ENCODE measurements at places on chromosomes 7 and 10. TPM values are rescaled to one million over a fixed set of nuclear protein-coding genes. Genes with fewer than 3 reads are reported as not detected.

GRCh38 chr7:7002418-7003062 is 176.5 kb upstream of the CCZ1B start:
- DNase-seq = no peak
- no peaks in the 10 kb centered on the region for H3K27me3 ChIP-seq
- H3K27ac ChIP-seq = no peak overlapping the region
- H3K4me3 ChIP-seq = no peak overlapping the region

GRCh38 chr10:6924166-6924565 is 344.1 kb upstream of the PRKCQ start:
- no peaks in the 10 kb centered on the region for H3K36me3 ChIP-seq
- peaks cover 10% of the 10 kb centered on the region for H3K4me1 ChIP-seq
- DNase-seq = no peak
- peaks cover 6% of the 10 kb centered on the region for H3K27me3 ChIP-seq
- H3K4me3 ChIP-seq = no peak overlapping the region

IDI1 gene
- total RNA-seq = 22.4 TPM

RELN gene
- total RNA-seq = 9.2 TPM

- H3K27ac ChIP-seq = no peak overlapping the region
- peaks cover 3% of the 10 kb centered on the region for H3K4me1 ChIP-seq
- H3K36me3 ChIP-seq = no peaks in the 10 kb centered on the region
Observed at GRCh38 chr10:132849546-132850031, 63.6 kb upstream of the NKX6-2 start.

FKBP6 gene
- total RNA-seq = not detected

TMEM176B gene
- total RNA-seq = 52.3 TPM

GRCh38 chr10:99731306-99732032 is 458 bp downstream of the COX15 start:
- DNase-seq = no peak
- H3K36me3 ChIP-seq = no peaks in the 10 kb centered on the region
- peaks cover 21% of the 10 kb centered on the region for H3K4me1 ChIP-seq
- H3K4me3 ChIP-seq = peak overlapping the region; percentile 74
- peak overlapping the region; percentile 94 for H3K27ac ChIP-seq

CCL24 gene
- total RNA-seq = not detected

DNA sequence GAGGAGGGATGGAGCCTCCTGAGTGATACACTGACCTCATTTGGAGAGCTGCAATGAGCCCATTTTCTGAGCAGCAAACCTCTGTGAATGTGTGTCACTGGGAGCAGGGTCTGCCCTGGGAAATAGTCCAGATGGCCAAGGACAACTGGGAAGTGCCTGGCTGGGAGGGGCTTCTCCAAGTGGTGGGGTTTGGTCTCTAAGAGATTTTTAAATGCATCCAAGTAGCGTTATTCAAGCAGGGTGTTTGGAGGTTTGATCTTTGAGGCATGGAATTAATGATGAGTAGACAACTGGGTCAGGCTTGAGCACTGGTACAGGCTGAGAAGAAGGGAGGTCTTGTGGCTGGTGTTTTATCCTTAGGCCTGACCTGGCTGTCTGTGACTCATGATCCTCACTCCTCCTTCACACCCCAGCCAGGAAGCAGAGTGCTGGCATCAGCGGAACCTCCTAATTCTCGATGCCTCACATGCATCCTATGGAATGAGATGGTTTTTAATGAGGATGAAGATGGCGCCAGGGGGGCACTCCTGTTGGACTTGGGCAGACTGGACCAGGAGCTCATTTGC is 3.3 kb downstream of the GOLGA7B start:
- peaks cover 14% of the 10 kb centered on the region for H3K4me1 ChIP-seq
- no peak overlapping the region for H3K4me3 ChIP-seq
- no peak for DNase-seq
- H3K36me3 ChIP-seq = no peaks in the 10 kb centered on the region
- peaks cover 76% of the 10 kb centered on the region for H3K27me3 ChIP-seq
- H3K27ac ChIP-seq = no peak overlapping the region

DNA sequence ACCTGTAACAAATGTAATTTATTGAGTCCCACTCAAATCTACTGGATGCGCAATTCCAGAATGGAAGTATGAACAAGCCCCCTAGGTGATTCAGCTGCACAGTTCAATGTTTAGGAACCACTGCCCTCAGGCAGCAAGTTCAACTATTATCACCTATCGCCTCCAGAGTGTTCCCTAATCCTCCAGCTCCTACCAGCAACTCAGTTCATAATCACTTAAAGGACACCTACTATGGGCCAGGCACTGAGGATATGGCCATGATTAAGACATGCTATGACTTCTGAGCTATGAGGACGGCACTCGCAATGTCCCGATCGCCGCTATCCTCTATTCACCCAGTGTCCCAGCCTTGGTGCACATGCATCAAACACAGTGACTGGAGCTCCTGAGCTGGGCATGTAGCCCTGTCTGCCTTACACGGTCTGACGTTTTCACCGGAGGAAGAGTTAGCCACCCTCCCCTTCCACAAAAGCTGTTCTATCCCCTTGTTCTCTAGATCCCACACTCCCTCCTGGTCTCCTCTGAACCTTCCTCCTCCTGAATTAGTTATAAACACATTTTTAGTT is 22.3 kb downstream of the RHEB start:
- H3K27me3 ChIP-seq = no peaks in the 10 kb centered on the region
- no peaks in the 10 kb centered on the region for H3K36me3 ChIP-seq
- H3K27ac ChIP-seq = peak overlapping the region; percentile 3
- DNase-seq = no peak

GRCh38 chr10:77220150-77220549 is 417.5 kb downstream of the KCNMA1 start:
- peaks cover 27% of the 10 kb centered on the region for H3K4me1 ChIP-seq
- DNase-seq = no peak
- no peaks in the 10 kb centered on the region for H3K36me3 ChIP-seq

DNA sequence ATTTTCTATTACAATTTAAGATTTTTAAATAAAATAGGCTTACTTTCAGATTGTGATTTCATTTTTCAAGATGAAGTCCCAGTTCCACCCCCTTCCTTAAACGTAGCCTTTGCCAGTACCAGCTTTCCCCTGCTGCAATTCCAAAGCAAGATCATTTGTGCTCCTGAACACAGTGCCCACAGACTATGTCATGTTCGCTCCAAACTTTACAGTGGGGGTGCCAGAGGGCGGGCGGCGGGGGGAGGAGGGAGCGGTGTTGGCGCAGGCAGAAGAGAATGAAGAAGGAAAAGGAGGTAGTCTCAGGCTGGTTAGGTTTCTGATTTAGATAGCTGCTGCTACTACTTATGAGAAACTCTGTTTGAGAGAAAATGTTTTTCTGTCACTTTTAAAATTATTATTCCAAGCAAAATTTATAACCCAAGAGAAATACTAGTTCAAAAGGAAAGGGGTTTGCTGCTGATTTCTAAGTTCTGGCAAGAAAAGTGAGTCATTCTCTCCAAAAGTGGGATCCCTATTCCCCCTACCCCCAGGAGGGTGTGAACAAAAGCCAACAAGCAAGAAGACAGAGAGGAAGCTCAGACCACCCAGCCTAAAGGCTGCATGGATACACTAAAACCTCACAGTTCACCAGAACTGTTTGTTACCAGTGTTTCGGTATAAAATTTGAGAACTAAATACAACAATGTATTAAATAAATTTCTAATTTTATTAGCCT is 109.6 kb downstream of the SRPK2 start:
- no peak overlapping the region for H3K27ac ChIP-seq
- H3K36me3 ChIP-seq = no peaks in the 10 kb centered on the region
- no peaks in the 10 kb centered on the region for H3K27me3 ChIP-seq
- H3K4me1 ChIP-seq = no peaks in the 10 kb centered on the region
- H3K4me3 ChIP-seq = no peak overlapping the region

DNA sequence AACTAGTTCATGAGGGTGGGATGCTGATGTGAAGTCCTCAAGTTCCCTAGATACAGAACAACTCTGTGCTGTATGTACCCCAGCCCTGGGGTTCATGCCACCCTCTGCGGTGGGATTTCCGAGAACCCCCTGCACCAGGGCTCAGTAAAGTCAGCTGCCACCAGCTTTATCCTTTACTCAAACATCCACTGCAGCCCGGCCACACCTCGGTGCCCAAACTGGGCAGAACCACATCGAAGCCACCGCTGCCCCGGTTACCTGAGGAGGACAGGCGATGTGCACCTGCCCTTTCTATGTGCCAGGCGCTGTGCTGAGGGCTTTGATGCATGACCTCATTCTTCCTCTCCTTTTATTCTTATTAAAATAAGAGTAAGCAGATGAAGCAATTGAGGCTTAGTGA is 9.9 kb upstream of the CALML5 start:
- peaks cover 14% of the 10 kb centered on the region for H3K4me1 ChIP-seq
- no peak overlapping the region for H3K27ac ChIP-seq
- H3K27me3 ChIP-seq = no peaks in the 10 kb centered on the region
- DNase-seq = no peak
- H3K4me3 ChIP-seq = no peak overlapping the region

ADAMTS14 gene
- total RNA-seq = 1.1 TPM

DNA sequence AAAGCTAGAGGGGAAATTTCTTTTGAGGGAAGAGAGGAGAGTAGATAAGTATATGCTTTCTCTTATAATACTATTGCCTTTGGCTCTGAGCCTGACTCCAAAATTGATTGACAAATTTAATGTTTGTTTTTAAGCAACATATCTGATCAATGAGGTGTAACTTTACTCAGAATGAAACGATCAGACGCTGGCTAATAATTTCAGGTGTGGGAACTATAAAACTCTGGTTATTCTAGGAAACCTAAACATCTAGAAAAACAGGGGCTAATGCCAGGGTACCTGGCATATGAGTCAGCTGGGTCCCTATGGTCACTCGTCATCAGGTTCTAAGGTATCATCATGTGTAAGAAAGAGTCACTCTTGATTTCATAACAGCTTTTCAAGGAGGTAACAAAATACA is 139.7 kb downstream of the ATE1 start:
- no peak for DNase-seq
- no peak overlapping the region for H3K27ac ChIP-seq
- H3K4me3 ChIP-seq = no peak overlapping the region
- H3K27me3 ChIP-seq = no peaks in the 10 kb centered on the region

RAPGEF5 gene
- total RNA-seq = 17.9 TPM

SRRM3 gene
- 8.7 TPM for total RNA-seq

TACC2 gene
- 173 TPM for total RNA-seq

- H3K36me3 ChIP-seq = no peaks in the 10 kb centered on the region
- no peaks in the 10 kb centered on the region for H3K27me3 ChIP-seq
- no peak overlapping the region for H3K27ac ChIP-seq
- DNase-seq = no peak
- H3K4me3 ChIP-seq = no peak overlapping the region
Observed at GRCh38 chr10:96857301-96858012, 25.4 kb downstream of the LCOR start.

GRCh38 chr7:155847821-155848435 is 35.7 kb upstream of the SHH start:
- H3K27ac ChIP-seq = no peak overlapping the region
- H3K36me3 ChIP-seq = no peaks in the 10 kb centered on the region
- peak; percentile 58 for DNase-seq
- H3K4me1 ChIP-seq = no peaks in the 10 kb centered on the region
- peaks cover 23% of the 10 kb centered on the region for H3K27me3 ChIP-seq
- no peak overlapping the region for H3K4me3 ChIP-seq

- no peak for DNase-seq
- H3K4me1 ChIP-seq = no peaks in the 10 kb centered on the region
- no peaks in the 10 kb centered on the region for H3K36me3 ChIP-seq
- no peaks in the 10 kb centered on the region for H3K27me3 ChIP-seq
Observed at GRCh38 chr7:36088966-36089365, 64.1 kb upstream of the EEPD1 start.

WNT8B gene
- total RNA-seq = not detected

DNA sequence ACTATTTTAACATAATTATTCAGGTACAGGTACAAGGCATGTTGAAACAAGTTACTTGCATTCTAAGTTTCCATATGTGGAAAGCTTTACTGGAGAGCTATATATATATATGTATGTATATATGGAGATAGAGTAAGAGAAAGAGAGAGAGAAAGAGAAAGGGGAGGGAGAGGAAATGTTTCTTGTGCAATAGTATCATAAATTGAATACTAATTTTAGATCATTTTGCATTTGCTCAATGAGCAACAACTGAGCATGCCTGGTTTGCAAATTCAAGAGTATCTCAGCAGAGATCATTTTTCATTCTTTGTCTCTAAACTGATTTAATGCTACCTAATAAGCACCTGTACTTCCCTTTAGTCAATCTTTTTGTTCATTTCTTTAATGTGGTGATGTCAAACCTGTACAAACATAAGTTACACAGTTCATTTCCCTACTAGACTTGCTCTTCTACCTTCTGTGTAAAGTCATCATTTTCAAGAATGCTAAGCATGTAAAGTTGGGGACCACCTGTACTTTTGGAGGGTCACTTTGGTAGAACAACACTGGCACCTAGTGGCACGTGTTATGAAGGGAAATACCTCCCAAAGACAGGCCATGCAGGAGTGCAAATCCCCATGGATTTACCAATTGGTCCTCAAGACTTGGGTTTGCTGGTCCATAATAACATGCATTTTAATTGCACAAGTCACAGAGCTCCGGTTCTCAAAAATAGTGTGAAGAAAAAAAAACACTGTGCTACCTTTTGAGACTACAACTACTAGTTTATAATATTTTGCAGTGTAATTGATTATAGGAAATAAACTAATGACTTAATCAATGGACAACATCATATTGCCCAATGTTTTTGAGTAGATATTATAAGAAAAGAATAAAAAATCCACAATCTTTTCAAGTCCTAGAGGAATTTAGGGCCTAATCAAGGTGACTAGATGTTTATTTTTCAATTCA is 431.2 kb upstream of the IGFBP3 start:
- no peaks in the 10 kb centered on the region for H3K27me3 ChIP-seq
- no peaks in the 10 kb centered on the region for H3K36me3 ChIP-seq
- no peak overlapping the region for H3K4me3 ChIP-seq
- DNase-seq = no peak
- H3K4me1 ChIP-seq = no peaks in the 10 kb centered on the region
